Foreskin keratinocyte (primary cell): ENCODE measurements at places on chromosomes 16 and 17. TPM values are rescaled to one million over a fixed set of nuclear protein-coding genes. Genes with fewer than 3 reads are reported as not detected.

GRCh38 chr17:34763728-34764665 is 184.6 kb downstream of the TMEM132E start:
- no peak for DNase-seq

The XAF1 gene
- 8.3 and 12.2 TPM in 2 replicates for polyA plus RNA-seq

The DNAAF8 gene
- polyA plus RNA-seq, result 0.29 and 0.30 TPM in 2 replicates

- DNase-seq, result peak; percentile 12
Observed at GRCh38 chr17:9760266-9760665, 31.1 kb downstream of the DHRS7C start.

- no peak for DNase-seq
Observed at GRCh38 chr16:71724320-71724751, at the start of gene PHLPP2. PHLPP2 (minus strand) TSS chr16:71724701; CDS start chr16:71714795, 9,906 bp downstream.

- DNase-seq, result no peak
Observed at GRCh38 chr16:56551796-56552738, 12.8 kb upstream of the MT4 start.

DNA sequence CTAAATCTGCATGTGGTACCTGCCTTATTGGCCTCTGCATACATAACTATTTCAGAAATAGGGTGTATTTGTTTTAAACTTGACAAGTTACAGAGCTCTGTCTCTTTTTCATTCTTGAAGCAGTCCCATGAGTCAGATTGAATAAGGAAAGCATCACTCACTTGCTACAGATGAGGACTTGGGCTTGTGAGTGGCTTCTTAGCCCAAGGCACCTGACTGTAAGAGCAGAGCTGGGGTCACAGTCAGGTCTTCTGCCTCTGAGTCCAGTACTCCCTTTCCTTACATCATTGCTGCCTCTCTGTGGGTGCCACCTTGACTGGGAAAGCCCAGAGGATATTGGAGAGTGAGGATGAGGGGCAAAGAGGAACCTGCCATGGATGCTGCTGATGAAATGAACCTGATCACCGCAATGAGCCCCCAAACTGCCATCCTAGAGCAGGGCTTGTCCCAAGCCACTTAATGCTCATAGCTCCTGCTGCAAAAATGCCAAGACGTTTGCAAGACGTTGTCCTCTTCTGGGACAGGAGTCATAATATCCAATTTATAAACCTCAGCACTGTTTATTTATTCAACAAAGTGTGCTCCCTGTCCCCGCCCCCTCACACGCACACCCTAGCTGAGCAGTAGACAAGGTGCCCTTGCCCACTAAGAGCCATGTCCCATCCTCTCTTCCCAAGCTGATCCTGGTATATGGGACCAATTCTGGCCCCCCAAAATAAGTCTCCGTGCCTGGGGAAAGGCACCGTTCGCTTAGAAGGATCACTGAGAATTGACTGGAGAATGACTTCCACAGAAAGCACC is 74.1 kb downstream of the CCDC182 start:
- no peak for DNase-seq

DNA sequence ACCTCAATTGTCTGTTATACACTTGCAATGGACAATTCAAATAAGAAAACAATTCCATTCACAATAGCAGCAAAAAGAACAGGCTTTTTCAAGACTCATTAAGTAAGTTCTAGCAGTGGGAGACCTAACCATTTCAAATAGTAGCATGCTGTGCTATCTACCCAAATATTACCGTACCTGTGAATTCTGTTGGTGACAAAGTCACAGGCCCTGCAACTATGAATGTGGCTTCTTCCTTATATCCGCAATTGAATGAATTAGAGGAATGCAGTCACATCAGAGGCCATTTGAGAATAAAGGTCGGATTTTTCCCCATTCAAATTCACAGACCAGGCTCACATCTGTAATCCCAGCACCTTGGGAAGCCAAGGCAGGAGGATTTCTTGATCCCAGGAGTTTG is 800 bp upstream of the NME4 start:
- DNase-seq, result no peak

GRCh38 chr16:67148656-67149275 is 2.0 kb downstream of the B3GNT9 start:
- DNase-seq, result no peak

The PRAC2 gene
- polyA plus RNA-seq, result not detected in 2 replicates

The NR1D1 gene
- 7.3 and 9.0 TPM in 2 replicates for polyA plus RNA-seq

- DNase-seq, result peak; percentile 64
Observed at GRCh38 chr16:18983565-18984434, at the start of gene TMC7. TMC7 (plus strand) TSS chr16:18983934; CDS start chr16:18984064, 130 bp downstream.

GRCh38 chr17:67655478-67656148 is 62.1 kb upstream of the NOL11 start:
- DNase-seq, result no peak

The CDH1 gene
- polyA plus RNA-seq, result 73.4 and 89.6 TPM in 2 replicates

DNA sequence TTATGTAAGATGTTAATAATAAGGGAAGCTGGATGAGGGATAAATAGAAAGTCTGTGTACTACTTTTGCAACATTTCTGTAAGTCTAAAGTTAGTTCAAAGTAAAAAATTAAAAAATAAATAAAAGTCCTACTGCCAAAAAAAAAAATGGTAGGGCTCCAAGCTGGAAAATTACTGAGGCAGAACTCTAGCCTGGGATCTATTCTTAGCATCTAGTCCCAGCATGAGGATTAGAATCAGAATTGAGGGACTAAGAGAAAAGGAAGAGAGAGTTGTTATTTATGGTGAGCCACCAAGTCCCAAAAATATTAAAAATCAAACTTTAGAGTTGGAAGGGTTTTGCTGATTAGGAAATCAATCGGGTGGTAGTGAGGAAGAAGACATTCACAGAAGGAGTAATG is 110.3 kb downstream of the CYB561 start:
- DNase-seq, result no peak

The RNF151 gene
- not detected in 2 replicates for polyA plus RNA-seq

- peak; percentile 39 for DNase-seq
Observed at GRCh38 chr17:69501591-69502468, 87.3 kb downstream of the MAP2K6 start.

DNA sequence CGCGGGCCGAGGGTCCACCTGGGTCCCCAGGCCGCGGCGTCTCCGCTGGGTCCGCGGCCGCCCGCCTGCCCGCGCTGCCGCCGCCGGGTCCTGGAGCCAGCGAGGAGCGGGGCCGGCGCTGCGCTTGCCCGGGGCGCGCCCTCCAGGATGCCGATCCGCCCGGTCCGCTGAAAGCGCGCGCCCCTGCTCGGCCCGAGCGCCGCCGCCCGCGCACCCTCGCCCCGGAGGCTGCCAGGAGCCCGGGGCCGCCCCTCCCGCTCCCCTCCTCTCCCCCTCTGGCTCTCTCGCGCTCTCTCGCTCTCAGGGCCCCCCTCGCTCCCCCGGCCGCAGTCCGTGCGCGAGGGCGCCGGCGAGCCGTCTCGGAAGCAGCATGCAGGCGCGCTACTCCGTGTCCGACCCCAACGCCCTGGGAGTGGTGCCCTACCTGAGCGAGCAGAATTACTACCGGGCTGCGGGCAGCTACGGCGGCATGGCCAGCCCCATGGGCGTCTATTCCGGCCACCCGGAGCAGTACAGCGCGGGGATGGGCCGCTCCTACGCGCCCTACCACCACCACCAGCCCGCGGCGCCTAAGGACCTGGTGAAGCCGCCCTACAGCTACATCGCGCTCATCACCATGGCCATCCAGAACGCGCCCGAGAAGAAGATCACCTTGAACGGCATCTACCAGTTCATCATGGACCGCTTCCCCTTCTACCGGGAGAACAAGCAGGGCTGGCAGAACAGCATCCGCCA is 504 bp downstream of the FOXC2 start:
- peak; percentile 49 for DNase-seq

DNA sequence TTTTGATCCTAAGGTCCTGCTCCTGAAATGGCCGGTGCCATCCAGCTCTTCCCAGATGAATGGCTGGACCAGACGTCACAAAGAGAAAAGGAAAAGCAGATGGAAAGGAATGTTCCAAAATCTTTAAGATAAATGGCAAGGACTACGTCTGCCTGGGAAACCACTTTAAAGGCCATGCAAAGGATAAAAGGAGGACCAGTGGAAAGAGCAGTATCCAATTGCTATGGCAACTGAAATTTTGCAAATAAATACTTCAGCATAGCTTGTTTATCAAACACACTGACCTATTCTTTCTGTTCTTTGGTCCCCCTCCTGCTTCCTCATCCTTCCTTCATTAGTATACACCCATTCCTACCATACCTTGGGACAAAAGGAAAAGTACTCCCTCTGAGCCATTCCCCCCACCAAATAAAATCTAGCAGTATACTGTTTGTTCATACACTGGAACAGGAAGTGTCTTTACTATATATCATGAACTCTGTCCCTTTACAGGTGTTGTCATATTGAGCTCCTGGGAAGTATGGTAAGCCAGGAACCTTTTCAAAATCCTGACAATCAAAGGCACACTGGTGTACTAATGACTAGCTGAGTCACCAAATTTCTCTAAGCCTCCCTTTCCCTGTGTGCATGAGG is 37.2 kb upstream of the NUFIP2 start:
- DNase-seq, result no peak

The PRSS33 gene
- polyA plus RNA-seq, result not detected in 2 replicates

GRCh38 chr17:62859146-62859545 is 51.0 kb upstream of the MARCHF10 start:
- DNase-seq, result no peak

The TMEM114 gene
- polyA plus RNA-seq, result not detected in 2 replicates
